ENCODE measurements at places on chromosomes 2 and 18.

GRCh38 chr2:30683236-30683956 is 123.8 kb downstream of the CAPN13 start:
- peak; percentile 17 for DNase-seq

DNA sequence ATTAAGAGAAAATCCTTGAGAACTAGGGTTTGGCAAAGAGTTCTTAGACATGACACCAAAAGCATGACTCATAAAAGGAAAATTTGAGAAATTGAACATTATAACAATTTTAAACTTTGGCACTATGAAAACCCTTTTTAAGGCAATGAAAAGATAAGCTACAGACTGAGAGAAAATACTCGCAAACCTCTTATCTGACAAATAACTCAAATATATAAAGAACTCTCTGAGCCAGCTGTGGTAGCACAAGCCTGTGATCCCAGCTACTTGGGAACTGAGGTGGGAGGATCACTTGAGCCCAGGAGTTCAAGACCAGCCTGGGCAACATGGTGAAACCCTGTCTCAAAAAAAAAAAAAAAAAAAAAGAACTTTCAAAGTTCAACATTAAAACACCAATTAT is 70.5 kb downstream of the FAM168B start:
- DNase-seq, result no peak

GRCh38 chr2:161983331-161983651 is 90.7 kb downstream of the DPP4 start:
- DNase-seq, result no peak

GRCh38 chr18:49275448-49275847 is 185.0 kb downstream of the DYM start:
- no peak for DNase-seq

DNA sequence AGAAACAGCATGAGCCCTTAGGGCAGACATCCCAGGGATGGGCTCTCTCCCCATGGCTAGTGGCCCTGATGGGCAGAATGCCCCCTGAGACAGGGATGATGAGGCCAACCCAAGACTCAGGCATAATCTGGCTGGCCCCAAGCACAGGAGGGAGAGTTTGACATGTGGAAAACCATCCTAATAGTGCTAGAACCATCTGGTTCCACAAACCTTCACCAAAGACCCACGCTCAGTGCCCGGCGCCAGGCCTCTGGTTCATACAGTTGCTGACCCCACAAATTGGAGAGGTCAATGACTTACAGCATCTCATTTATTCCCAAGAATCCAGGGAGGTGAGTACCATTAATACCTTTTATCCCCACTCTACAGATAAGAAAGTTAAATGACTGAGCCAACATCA is 95.5 kb downstream of the TNS1 start:
- DNase-seq, result no peak
